Naive thymus-derived CD4-positive, alpha-beta T cell (primary cell): ENCODE measurements at places on chromosomes 6 and 20.

- H3K27ac ChIP-seq: no peak overlapping the region
- no peak overlapping the region for H3K4me3 ChIP-seq
- H3K4me1 ChIP-seq: no peaks in the 10 kb centered on the region
- H3K27me3 ChIP-seq: no peaks in the 10 kb centered on the region
- DNase-seq: no peak
- no peaks in the 10 kb centered on the region for H3K36me3 ChIP-seq
Measured at GRCh38 chr6:154297721-154298120, 58.9 kb downstream of the IPCEF1 start.

DNA sequence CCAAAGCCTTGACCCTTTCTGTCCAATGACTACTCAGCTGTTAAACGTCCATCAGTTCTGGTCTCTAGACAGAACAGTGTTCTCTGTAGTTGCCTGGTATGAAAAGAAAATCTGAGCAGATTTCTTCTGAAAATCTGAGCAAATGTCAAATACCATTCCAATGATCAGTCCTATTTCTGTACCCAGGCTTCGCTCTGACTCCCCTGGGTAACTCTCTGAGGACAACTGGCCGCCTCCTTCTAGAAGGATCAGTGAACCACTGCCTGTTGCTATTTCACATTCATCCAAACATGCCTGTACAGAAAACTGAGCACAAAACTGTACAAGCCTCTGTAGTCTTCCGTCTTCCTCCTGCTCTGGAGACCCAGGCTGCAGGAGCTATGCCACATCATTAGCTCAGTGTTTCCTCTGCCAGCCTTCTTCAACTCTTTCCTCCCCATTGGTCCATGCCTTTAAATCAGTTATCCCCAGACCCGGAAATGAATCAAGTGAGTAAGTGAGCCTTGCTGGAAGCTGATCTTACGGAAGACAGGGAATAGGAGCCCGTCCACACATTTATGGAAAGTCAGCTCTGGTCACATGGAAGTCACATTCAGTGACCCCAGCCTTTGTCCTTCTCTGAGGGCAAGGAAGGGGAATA, 63.3 kb downstream of the DAAM2 start:
- H3K36me3 ChIP-seq: no peaks in the 10 kb centered on the region
- no peaks in the 10 kb centered on the region for H3K4me1 ChIP-seq
- no peaks in the 10 kb centered on the region for H3K27me3 ChIP-seq
- no peak overlapping the region for H3K4me3 ChIP-seq
- no peak for DNase-seq

- H3K27ac ChIP-seq: no peak overlapping the region
- H3K4me1 ChIP-seq: peaks cover 17% of the 10 kb centered on the region
- no peak overlapping the region for H3K4me3 ChIP-seq
- DNase-seq: no peak
Measured at GRCh38 chr6:30837870-30838269, 46.4 kb upstream of the DDR1 start.

GRCh38 chr6:53794137-53794719, 577 bp upstream of the LRRC1 start:
- H3K27me3 ChIP-seq: peaks cover 8% of the 10 kb centered on the region
- peaks cover 7% of the 10 kb centered on the region for H3K4me1 ChIP-seq
- H3K36me3 ChIP-seq: no peaks in the 10 kb centered on the region
- DNase-seq: peak; percentile 71
- peak overlapping the region; percentile 43 for H3K27ac ChIP-seq

DNA sequence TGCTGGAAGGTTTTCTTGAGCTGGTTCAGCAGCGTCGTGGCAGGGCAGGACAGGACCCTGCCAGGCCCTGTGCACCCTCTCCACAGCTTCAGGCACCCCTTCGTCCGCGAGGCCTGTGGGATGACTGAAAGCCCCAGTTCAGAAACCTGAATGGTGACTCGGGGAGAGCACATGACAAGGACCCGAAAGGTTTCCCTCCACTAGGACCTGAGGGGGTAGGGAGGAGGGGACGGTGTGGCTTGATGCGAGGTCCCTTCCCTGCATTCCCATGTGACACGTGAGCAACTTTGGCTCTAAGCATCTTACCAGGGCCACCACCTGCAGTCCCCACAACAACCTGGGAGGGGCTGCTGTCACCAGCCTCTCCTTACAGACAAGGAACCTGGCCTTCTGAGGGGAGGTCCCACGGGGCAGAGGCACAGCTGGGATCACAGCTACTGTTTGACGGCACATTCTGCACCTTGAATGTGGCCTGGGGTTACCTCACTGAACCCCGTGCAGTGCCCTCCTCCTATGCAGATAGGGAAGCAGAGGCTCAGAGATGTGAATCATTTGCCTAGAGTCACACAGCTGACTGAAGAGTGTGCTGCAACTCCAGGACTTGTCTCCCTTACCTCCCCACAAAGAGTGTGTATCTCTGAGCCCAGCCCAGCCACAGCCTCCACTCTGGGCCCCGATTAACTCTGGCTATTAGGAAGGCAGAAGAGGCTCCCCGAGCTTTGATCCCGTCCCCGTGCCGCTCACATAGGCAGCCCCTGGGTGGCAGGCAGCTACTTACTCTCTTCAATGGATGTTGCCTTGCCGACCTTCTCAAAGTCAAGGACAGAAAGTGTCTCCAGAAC, 84.6 kb downstream of the PTPN1 start:
- H3K4me1 ChIP-seq: no peaks in the 10 kb centered on the region
- no peak overlapping the region for H3K27ac ChIP-seq
- no peaks in the 10 kb centered on the region for H3K36me3 ChIP-seq
- no peak for DNase-seq
- no peak overlapping the region for H3K4me3 ChIP-seq

- H3K4me1 ChIP-seq: no peaks in the 10 kb centered on the region
- no peak overlapping the region for H3K27ac ChIP-seq
- H3K4me3 ChIP-seq: no peak overlapping the region
Measured at GRCh38 chr6:77707603-77708002, 54.8 kb downstream of the MEI4 start.
